ENCODE measurements at places on chromosomes 2 and 18.

GRCh38 chr2:117785740-117786139 is 28.8 kb upstream of the DDX18 start:
- DNase-seq, result no peak

DNA sequence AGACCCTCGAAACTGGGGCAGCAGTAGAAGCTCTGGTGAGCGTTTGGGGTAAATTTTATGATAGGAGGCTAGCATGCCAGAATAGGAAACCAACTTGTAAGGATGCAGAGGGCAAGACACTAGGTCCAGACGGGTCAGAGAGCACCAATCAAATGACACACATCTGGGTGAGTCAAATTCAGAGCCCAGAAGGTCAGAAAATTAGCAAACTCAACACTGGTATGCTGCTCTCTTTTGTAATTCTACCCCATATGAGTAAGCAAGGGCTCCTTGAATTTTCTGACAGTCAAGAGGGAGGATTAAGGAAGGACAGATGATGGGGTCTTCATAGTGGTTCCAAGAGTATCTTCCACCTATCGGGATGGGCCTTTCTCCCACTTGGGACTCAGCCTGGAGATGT is 209.8 kb downstream of the BCL2 start:
- no peak for DNase-seq

GRCh38 chr2:47205576-47206141 is 50.6 kb upstream of the STPG4 start:
- no peak for DNase-seq

DNA sequence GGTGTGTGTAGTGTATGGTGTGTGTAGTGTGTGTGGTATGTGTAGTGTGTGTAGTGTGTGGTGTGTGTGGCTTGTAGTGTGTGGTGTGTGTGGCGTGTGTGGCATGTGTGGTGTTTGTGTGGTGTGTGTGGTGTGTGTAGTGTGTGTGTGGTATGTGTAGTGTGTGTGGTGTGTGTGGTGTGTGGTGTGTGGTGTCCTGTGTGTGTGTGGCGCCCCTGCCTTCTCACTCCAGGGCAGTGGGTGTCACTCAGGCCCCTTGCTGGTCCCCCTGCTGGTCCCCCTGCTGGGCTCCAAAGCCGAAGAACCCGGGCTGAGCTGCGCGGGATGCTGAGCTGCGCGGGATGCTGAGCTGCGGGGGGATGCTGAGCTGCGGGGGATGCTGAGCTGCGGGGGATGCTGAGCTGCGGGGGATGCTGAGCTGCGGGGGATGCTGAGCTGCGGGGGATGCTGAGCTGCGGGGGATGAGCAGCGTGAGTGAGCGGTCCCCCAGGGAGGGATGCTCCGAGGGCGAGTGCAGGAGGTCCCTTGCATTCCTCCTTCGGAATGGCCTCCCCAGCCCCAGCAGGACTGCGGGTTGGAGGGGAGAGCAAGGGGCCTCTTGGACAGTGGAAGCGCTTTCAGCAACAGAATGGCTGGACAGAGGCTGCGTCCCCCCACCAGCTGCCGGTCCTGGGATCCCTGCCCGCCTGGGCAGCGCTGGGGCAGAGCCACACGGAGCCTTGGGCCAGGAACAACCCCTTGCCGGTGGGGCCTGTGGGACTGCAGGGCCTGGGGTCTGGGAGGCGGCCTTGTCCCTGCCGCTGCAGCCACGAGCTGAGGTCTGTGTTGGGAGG is 3.4 kb upstream of the RTP5 start:
- no peak for DNase-seq

- DNase-seq, result no peak
Measured at GRCh38 chr18:12540751-12541150, 117.2 kb downstream of the SPIRE1 start.

GRCh38 chr2:207390302-207391095 is 139.3 kb upstream of the CREB1 start:
- DNase-seq, result no peak

GRCh38 chr2:185014076-185014475 is 415.7 kb downstream of the ZNF804A start:
- DNase-seq, result no peak
